ENCODE measurements at places on chromosomes 6 and 20. TPM values are rescaled to one million over a fixed set of nuclear protein-coding genes. Genes with fewer than 3 reads are reported as not detected.

The CRYBG1 gene
- total RNA-seq: 39.8 TPM

The RARS2 gene
- total RNA-seq: 33.5 TPM

The CFB gene
- 0.33 TPM for total RNA-seq

The LINC00237 gene
- total RNA-seq: not detected

The SCUBE3 gene
- total RNA-seq: not detected

The RNF217 gene
- total RNA-seq: 1.9 TPM

The DNMT3B gene
- total RNA-seq: 0.67 TPM

The SLC4A11 gene
- 1.5 TPM for total RNA-seq

The AGER gene
- total RNA-seq: 86.2 TPM

The ZNF334 gene
- total RNA-seq: not detected

The OR2H1 gene
- total RNA-seq: not detected

The HTR1B gene
- total RNA-seq: not detected

The C20orf204 gene
- 4.7 TPM for total RNA-seq

The SYTL3 gene
- 32.2 TPM for total RNA-seq

The SAMD5 gene
- total RNA-seq: not detected

The IPCEF1 gene
- 122 TPM for total RNA-seq

The CALHM4 gene
- total RNA-seq: not detected

The RIPPLY2 gene
- not detected for total RNA-seq

The HLA-A gene
- total RNA-seq: 1,540 TPM

The LY6G6F gene
- total RNA-seq: not detected

The MUCL3 gene
- not detected for total RNA-seq

The ADRM1 gene
- total RNA-seq: 56.1 TPM

The APOM gene
- 2.4 TPM for total RNA-seq

The MYCT1 gene
- not detected for total RNA-seq

The CDH26 gene
- total RNA-seq: 0.58 TPM

The UBD gene
- total RNA-seq: not detected

The CST11 gene
- not detected for total RNA-seq

The ANKRD66 gene
- not detected for total RNA-seq

The ZNF391 gene
- total RNA-seq: 2.8 TPM

The CD24 gene
- total RNA-seq: 0.24 TPM

The DNAAF9 gene
- 2.4 TPM for total RNA-seq

The SIRPB2 gene
- 0.38 TPM for total RNA-seq

The ELOVL4 gene
- 0.35 TPM for total RNA-seq

The EDN1 gene
- total RNA-seq: 1.6 TPM

The UNC5CL gene
- 4.3 TPM for total RNA-seq

The SF3B5 gene
- total RNA-seq: 145 TPM

The OR2H2 gene
- total RNA-seq: not detected

The SUMO4 gene
- 5.3 TPM for total RNA-seq

The PGC gene
- total RNA-seq: not detected

The POM121L2 gene
- not detected for total RNA-seq

The OPRM1 gene
- total RNA-seq: not detected

The EMILIN3 gene
- not detected for total RNA-seq

Data from naive thymus-derived CD4-positive, alpha-beta T cell (primary cell).